ENCODE measurements at places on chromosomes 16 and 17. TPM values are rescaled to one million over a fixed set of nuclear protein-coding genes. Genes with fewer than 3 reads are reported as not detected.

The IRX5 gene
- total RNA-seq = not detected

The CALB2 gene
- total RNA-seq = 15.0 TPM

The CA7 gene
- total RNA-seq = not detected

The GALR2 gene
- total RNA-seq = not detected

The CCL18 gene
- 10.1 TPM for total RNA-seq

The SMURF2 gene
- total RNA-seq = 26.8 TPM

GRCh38 chr16:56269811-56270684 lies 78.8 kb downstream of the GNAO1 start:
- DNase-seq = no peak

DNA sequence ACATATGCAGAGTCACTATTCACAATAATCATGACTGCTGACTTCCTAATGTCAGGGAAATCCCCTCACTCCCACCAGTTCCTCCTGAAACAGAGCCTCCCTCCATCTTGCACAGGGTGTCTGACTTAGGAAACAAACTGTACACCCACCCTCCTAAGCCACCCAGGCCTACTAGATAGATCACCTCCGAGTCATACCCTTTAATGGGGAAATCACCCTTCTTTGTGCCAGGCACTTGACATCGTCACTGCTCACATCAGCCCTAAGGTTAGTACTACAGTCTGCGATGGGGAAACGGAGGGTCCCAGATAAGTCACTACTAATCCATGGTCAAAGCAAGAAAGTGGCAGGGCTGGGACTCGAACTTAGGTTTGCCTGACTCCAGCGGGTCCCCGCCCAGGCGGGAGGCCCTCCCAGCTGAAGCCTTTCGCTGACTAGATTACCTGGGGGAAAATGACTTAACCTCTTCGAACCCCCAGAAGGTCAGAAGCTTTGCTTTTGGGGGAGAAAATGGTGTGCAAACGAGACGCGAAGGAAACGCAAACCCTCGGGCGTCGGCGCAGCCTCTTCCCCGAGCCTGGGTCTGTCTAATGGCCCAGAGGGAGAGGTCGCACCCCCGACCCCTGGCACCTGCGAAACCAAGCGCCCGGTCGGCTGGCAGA lies 3.4 kb upstream of the MLLT6 start:
- DNase-seq = no peak

DNA sequence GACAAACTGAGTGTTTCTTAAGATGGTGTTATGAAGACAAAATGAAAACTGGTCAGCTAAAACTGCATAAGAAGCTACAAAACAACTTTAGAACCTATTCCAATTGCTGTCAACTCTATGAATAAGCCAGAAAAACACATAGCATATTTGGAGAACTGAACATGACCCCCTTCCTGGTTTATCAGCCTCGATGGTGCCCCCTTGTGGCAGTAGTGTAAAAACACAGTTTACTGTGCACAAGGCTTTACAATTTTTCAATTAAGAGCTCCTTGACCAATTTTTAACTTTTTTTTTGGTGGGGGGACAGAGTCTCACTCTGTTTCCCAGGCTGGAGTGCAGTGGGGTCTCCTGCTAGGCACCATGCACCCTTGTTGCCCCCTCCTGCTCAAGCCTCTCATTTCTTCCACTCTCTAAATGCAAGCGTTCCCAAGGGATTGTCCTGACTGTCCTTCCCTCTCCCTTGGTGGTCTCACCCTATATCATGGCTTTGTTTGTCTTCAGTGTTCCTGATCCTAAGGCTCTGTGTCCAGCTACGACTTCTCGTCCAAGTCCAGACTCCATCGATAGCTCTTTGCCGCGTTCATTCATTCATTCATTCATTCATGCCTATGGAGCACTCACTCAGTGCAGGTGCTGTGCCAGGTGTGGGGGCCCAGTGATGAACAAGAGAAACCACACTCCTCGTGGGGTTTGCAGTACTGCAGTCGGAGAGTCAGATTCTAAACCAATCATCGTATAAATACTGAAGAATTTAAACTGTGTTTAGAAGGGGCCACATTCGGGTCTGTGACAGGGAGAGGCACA lies 7.5 kb downstream of the EIF1 start:
- no peak for DNase-seq

- DNase-seq = no peak
Observed at GRCh38 chr16:89410794-89411309, 79.5 kb downstream of the ANKRD11 start.

GRCh38 chr16:84448444-84448843 lies 56.0 kb downstream of the MEAK7 start:
- peak; percentile 12 for DNase-seq

GRCh38 chr17:57288040-57288772 lies 31.9 kb downstream of the MSI2 start:
- DNase-seq = no peak

DNA sequence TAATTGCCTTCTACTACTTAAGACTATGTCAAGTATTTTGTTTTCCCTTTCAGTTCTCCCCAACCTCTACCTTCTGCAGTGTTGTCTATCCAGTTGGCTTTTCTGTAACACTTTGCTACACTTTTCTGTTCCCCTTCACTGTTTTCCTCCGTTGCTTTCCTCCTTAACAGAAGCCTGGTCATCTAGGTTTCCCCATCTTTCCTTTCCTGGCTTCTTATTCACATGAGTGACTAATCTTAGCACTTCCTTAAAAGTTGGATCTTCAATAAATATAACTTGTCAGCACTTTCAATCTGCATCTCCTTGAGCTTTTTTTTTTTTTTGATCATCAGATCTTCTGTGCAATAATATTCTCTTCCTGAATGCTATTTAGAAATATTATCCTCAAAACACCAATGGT lies 2.8 kb upstream of the SLFN11 start:
- DNase-seq = no peak

DNA sequence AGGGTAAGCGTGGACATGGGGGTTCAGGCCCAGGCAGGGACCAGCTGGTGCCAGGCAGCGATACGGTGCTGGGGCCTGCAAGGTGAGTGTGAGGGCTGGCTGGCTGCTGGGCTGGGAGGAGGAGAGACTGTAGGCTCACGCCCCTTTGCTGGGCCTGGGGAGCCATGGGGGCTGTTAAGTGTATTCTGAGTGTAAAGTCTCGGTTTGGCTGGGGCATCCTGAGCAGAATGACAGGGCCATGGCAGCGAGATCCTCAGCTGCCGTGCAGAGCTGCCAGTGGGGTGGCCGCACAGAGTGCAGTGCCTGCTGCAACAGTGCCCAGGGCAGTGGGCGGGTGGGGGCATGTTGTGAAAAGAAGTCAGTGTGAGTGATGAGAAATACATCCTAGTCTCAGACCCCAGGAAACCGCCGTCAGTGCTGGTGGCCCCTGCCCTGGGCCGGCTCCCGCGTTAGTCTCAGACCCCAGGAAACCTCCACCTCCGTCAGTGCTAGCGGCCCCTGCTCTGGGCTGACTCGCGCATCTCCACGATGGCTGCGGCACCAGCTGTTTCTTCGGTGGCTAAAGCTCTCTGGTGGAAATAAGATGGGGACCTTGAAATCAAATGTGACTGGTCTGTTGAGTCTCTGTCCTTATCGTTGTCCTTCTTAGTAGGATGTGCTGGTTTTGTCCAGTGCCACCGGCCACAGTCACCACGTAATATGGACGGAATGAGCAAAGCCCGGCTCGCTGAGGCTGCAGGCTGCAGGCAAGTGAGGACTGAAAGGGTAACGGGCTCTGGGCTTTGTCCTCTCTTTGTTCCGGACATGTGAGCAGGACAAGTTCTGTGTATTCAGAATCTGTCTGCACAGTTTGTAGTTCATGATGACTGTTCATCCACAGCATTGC lies 22.9 kb downstream of the ACSF3 start:
- no peak for DNase-seq

Measured in omental fat pad (tissue), 4 donors.